ENCODE measurements at places on chromosomes 5 and 9.

DNA sequence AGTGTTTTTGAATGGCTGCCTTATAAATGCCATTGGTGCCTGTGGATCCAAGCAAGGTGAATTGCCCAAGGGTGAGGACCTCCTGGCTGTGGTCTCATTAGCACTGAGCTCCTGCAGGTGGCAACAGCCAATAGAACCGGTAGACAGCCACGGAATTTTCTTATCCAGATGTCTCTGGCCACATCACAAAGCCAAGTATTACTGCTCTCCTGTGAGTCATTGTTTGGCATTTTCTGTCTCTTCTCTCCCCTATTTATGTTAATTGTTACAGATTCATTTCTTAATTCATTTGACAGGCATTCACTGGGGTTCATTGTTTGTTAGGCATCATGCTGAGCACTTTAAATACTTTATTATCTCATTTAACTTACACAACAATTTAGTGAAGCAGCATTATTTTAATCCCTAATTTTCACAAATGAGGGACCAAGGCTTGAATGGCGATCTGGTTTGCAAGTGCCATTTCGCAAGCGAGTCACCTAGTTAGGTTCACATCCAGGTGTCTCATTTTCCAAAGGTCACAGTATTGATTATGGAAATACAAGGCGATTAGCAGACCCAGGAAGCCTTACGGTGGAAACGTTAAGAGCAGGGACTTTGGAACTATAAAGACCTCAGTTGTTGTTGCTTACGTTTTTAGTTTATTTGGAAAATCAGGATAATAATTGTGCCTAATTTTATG, 58.2 kb upstream of the DPYSL3 start:
- no peak for DNase-seq

GRCh38 chr9:125153712-125154367, 10.5 kb upstream of the SCAI start:
- no peak for DNase-seq

DNA sequence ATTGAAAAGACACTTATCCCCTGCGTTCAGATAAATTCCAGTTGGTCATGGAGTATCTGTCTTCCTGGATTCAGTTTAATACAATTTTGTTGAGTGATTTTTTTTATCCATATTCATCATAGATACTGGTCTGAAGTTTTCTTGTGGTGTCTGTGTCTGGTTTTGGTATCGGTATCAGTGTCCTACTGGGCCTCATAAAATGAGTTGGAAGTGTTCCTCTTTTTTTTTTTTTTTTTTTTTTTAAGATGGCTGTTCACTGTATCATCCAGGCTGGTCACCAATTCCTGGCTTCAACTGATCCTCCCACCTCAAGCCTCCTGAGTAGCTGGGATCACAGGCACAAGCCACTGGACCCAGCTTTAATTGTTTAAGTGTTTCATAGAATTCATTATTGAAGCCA, 2.9 kb upstream of the CAMSAP1 start:
- DNase-seq = no peak

- DNase-seq = no peak
Observed at GRCh38 chr5:72351376-72351775, 31.2 kb downstream of the PTCD2 start.

DNA sequence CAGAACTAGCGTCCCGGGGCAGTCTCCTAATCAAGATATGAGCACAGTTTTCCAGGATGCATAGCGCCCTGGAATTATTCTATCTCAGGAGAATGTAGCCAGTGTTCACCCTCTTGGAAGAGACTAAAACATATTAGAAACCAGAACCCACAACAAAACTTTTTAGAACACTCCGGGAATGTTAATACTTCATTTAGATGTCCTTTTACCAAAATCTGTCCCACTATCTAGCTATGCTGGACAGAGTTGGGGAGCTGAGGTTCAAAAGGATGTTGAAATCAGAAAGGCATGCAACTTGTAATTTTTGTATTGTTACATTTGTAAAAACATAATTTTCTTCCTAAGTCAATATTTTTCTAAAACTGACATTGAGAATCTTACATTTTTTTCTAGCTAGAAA, 386.5 kb upstream of the RFX3 start:
- no peak for DNase-seq

DNA sequence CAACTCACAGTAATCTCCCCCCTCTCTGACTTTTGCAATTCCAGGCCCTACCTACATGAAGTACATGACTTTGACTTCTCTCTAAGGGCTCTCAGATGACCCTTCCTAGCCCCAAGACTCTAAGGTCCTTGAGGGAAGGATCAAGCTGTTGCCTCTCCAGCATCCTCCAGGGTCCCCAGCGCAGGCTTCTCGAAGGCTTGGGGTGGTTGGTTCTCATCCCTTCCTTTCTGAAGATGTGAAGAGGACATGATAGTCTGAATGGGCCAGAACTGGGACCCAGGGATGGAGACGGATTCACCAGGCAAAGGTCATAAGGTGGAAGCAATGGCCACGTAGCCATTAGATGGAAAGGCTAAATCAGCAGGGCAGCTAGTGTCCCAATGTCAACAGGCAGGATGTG, 86.8 kb downstream of the NRG2 start:
- no peak for DNase-seq

DNA sequence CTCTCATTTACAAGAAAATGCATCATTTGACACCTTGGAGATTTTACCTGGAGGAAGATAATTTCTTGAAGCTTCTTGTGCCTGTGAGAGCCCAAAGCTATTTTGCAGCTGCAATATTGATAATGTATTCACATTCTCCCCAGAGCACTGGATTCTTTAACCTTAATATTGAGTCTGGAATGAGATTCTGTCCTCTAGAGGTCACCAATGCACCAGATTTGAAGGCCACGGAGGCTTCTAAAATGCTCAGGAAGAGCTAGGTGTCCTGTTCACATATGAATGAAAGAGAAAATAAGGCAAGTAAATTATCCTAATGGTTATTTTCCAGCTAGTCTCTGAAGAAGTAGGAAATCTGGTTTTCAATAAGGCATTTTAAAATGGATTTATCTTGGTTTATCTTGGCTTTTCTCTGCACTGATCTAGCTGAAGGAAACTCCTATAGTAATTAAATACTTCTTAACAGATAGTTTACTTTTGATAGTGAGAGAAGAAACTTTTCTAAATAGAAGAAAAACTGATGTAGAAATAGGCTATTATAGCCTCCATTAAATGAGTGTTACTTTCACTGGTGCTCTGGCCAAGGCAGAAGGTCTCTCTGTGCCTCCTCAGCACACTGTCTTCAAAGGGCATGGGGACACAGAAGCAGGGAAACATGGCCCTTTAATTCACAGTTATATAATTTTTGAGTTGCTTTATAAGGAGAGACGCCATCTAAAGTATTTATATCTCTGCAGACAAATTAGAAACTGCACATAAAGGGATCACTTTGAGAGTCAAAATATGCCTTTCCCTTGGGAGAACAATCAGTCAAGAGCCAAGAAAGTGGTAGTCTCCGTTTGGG, 297.0 kb upstream of the ACTBL2 start:
- peak; percentile 8 for DNase-seq

GRCh38 chr5:99586878-99587277, 658.1 kb upstream of the CHD1 start:
- no peak for DNase-seq

- DNase-seq = no peak
Observed at GRCh38 chr5:118923295-118924005, 64.9 kb downstream of the DTWD2 start.

- no peak for DNase-seq
Observed at GRCh38 chr5:61461417-61461816, 129.4 kb downstream of the ZSWIM6 start.

DNA sequence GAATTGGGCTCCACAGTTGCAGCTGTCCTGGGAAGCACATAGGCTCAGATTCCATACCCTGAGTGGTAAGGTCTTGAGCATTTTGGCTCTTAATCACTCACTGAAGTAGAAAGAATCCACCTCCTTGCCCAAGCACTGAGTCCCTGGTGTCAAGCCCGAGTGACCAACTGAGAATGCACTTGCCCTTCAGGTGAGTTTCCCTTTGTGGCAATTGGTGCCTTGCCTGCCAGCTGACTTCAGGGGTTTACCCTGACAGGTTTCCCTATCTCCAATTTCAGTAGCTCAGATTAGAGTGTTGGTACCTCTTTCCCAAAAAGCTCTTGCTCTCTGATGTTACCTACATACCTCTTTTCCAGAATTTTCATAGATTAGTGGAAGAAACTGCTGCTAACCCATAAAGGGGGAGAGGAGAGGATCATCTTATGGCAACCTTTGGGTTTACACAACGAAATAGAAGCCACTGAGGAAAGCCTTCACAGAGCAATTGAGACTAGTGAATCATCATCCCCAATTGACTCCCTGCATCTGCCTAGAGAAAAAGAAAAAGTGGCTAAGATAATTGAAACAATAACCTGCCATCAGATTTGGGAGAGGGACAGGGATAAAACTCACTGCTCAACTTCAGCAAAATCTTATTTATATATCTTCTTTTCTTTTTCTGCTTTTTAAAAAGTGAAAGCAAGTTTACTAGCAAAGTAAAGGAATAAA, 48.6 kb downstream of the CCL28 start:
- DNase-seq = no peak

- no peak for DNase-seq
Observed at GRCh38 chr5:149151717-149152116, 10.4 kb downstream of the ABLIM3 start.

DNA sequence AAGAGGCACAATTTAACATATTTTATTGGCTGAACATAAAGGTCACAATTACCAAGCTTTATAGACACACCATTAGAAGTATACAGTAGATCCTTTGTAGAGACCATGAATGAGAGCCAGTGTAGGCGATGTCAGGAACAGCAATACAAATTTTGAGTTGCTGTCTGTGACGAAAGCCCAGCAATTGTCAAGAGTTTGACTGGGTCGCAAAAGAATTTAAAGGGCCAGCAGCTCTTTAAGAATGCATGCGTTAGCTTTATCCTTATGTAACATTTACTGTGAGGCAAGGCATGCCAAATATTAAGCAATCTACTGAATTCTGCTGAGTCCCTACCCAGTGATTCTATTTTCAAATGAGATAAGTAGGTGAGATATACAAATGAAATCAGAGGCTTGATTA, 236.9 kb downstream of the ARRDC3 start:
- DNase-seq = no peak

- no peak for DNase-seq
Observed at GRCh38 chr5:176659860-176660461, 12.7 kb downstream of the TSPAN17 start.

GRCh38 chr5:6573651-6574101, 59.2 kb downstream of the NSUN2 start:
- no peak for DNase-seq

DNA sequence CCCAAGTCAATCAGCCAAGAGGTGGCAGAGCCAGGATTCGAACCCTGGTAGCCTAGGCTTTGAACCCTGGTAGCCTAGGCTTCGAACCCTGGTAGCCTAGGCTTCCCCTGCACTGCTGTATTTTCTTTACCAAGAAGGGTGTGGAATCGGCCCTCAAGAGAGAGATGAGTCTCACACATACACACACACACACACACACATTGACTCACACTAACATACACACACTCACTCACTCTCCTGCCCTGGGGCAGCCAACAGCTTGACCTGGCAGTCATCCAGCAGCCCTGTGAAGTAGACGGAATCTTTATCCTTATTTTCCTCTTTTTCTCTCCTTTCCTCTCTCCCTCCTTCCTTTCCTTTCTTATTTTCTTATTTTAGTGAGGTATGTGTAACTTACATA, 55.4 kb upstream of the RPL26L1 start:
- DNase-seq = no peak

DNA sequence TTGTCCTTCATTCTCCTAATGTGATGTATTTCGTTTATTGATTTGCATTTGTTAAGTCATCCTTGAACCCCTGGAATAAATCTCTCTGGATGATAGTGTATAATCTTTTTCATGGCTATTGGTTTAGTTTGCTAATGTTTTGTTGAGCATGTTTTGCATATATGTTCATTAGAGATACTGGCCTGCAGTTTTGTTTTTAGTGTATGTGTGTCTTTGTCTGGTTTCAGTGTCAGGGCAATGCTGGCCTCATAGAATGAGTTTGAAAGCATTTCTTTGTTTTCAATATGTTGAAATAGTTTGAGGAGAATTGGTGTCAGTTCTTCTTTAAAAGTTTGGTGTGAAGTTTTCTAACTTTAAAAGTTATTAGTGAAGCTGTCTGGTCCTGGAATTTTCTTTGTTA, 149.6 kb upstream of the ATP10B start:
- DNase-seq = no peak

GRCh38 chr9:130639124-130639765, 25.1 kb upstream of the PRDM12 start:
- no peak for DNase-seq

DNA sequence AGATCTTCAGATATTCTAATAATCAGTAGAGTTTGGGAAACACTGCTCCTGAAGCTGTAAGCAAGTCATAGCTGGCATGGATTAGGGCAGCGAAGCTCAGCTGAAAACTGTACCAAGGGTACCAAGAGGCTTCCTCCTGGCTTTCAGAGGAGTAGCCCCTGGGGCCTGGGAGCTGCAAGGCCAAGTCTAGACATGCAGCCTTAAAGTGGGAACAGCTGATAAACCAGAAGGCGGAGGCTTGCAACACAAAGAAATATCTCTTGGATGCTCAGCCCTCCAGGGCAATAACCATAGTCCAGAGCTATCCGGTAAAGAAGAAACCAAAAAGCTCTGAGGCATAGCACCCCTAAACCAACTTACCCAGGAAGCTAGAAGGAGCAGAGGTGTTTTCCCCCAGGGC, 51.5 kb downstream of the MRPS30 start:
- no peak for DNase-seq

DNA sequence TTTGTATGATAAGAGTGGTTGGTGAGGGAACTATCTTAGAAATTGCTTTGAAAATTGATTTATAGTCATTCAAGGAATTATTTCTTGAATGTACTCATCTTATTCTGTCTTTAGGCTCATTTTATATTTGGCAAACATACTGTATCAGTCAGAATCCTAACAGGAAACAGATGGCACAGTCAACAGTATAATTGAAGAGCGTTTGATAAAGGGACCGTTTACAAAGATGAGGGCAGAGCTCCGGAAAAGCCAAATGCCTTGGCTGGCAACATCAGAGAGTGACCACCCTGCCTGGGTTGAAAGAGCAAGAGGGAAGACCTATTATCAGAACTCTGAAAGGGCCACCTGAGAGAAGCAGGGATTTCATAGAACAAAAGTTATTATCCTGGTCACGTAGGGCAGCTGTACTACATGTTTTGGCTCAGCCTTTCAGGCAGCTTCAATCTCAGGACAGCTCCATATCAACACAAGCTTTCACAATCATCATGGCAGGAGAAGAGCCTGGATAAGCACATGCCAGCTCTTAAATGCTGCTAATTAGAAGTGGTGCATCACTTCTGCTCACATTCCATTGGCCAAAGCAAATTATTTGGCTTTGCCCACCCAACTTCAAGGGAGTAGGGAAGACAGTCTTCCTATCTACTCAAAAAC, 47.2 kb upstream of the ARL15 start:
- no peak for DNase-seq

GRCh38 chr9:8268216-8268878, 468.8 kb upstream of the DMAC1 start:
- DNase-seq = no peak

DNA sequence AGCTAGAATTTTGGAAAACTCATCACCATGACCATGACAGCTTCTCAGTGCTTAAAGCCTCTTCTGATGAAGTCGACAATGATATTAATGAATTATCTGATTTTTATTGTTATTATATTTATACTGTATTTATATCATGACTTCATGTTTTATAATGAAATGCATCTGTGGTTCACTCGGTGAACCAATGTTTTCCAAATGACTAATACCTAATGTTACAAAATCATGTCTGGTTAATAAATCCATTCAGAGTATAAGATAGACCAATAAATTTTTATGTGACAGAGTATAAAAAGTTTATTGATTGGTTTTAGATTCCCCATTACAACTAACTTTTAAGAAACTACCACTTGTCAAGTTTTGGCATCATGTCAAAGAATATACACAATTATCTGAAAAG, 416.5 kb downstream of the MLLT3 start:
- DNase-seq = no peak
